ENCODE measurements at places on chromosomes 4 and X.

- DNase-seq, result no peak
Measured at GRCh38 chr4:84492290-84492689, 6.8 kb downstream of the NKX6-1 start.

GRCh38 chr4:183099537-183100297, 660 bp downstream of the WWC2 start:
- DNase-seq, result no peak

- peak; percentile 1 for DNase-seq
Measured at GRCh38 chrX:54495814-54496516, at the start of gene FGD1. FGD1 (minus strand) TSS chrX:54496234; CDS start chrX:54495432, 802 bp downstream.

DNA sequence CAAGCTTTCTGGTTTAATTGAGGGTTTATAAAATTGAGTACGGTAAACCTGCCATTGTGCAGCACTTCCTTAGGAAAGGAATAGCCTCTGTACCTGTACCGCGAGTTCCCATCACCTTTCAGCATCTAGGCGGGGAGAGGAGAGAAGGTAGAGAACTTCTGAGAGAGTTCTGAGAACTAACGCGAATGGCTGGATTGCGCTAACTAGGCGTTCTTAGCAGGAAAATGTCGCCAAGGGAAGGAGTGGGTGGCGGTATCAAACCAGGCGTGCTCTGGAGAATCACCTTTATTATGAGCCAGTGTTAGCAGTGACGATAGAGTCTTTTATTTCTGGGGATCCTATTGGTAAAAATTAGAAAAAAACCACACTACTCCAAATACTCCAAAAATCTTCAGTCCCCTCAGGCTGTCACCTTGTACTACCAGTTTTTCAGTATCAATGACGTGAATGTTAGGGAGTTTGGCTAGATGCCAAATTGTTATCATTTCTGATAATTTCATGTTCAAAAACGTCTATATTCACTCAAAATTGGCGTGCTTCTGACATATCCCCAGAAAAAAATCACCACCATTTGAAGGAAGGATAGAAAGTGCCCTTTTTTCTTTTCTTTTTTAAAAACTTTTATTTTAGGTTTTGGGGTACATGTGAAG, 1.4 kb downstream of the UGT8 start:
- no peak for DNase-seq

DNA sequence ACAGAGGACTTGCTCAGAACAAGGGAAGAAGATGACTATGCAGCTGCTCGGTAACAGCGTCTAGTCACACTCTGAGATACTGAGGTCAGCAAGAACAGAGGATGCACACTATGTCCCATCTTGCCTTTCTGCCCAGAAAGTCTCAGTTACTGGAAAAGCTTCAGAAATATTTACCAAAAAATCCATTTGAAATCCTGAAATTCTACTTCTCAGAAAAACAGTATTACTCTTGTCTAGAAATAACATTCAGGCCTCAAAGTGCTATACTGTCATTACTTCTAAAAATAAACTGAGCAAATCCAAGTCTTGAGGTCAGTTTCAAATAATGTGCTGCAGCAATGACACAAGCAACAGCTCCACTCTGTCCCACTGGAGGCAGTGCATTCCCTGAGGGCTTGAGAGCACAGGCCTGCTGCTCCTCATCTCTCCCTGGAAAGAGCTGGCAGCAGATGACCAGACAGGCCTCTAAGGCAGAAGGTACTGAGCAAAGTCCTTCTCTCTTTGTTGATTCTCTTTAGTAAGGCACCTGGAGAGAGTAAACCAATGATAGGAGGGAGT, 76.9 kb downstream of the CAMK2D start:
- DNase-seq, result no peak

DNA sequence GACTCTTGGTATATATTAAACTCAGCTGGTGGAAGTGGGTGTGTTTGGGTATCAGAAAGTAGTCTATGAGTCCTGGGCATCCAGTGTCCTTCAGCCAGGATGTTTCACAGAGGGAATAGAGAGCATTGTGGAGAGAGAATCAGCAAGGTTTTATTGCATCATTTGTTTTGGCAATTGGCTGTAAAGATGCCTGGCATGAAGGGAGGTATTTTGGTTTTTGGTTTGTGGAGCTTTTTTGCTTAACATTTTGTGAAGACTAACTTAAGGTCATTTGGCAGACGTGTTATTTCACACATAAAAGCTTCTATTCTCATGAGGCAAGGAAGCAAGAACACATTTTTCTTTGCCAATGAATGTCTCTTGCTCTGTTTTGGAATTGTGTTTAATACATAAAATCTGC, 71.1 kb downstream of the DCLK2 start:
- DNase-seq, result no peak

DNA sequence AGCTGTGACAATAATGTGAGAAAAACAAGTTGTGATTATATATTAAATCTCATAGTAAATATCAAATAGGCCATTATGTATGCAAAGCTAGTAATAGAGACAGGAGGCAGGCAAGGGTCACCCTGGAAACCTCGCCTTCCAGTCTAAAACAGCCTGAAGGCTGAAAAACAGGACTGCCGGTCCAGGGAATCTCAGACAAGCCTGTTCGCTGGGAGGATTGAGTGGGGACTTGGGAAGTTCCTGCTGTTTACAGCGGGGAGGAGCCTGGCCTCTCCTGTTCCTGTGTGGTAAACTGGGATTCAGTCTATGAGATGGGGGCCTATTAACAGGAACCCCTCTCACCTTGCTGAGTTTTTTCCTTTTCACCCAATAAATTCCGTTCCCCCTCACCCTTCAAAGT, 2317.3 kb downstream of the PCDH7 start:
- no peak for DNase-seq

GRCh38 chr4:149141391-149141790, 674.3 kb downstream of the IQCM start:
- no peak for DNase-seq

DNA sequence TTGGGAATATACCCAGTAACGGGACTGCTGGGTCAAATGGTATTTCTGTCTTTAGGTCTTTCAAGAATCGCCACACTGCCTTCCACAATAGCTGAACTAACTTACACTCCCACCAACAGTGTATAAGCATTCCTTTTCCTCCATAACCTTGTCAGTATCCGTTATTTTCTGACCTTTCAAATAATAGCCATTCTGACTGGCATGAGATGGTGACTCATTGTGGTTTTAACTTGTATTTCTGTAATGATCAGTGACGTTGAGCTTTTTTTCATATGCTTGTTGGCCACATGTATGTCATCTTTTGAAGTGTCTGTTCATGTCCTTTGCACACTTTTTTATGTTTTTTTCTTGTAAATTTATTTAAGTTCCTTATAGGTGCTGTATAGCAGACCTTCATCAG, 81.2 kb downstream of the ADAM29 start:
- DNase-seq, result no peak

GRCh38 chrX:77679144-77679543, 106.9 kb downstream of the ATRX start:
- DNase-seq, result no peak

- DNase-seq, result no peak
Measured at GRCh38 chrX:16873106-16873505, 2.9 kb upstream of the RBBP7 start.

DNA sequence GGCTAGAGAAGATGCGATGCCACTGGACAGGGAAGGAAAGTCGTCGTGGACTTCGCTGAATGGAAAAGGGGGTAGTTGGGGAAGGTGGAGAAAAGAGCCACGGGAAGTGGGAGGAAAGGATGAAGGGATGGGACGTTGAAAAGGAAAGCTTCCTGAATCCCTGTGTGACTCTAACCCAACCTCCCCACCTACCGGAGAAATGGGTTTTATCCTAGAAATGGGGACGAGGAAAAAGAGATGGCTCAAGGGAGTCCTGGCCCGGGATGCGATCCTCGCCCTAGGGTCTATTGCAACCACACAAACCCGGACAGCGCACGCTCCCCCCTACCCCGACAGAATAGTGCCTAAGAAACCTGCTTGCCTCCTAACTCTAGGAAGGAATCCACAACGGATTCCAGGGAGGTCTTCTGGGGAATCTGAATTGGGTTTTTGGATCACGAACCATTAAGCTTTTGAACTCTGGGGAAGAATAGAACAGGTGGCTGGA, 738 bp upstream of the TSPAN5 start:
- DNase-seq, result no peak

GRCh38 chrX:109372716-109373115, 109.2 kb downstream of the GUCY2F start:
- DNase-seq, result no peak

DNA sequence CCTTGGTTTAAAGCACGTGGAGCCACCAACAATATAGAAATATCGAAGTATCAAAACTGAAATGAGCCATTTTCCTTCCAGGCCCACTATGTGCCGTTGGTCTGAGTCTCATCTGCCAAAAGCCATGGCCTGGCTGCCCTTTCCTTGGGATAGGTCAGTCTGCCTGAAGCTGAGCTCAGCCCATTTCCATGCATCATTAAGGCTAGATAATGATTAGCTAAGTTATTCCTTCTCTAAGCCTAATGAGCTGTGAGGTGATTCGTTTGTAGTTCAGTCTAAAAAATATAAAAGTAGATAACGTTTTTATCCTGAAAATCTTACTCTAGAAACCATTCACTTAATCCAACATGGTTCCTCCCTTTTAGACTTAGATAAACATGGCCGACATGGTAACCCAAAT, 936.2 kb upstream of the LCORL start:
- DNase-seq, result no peak

DNA sequence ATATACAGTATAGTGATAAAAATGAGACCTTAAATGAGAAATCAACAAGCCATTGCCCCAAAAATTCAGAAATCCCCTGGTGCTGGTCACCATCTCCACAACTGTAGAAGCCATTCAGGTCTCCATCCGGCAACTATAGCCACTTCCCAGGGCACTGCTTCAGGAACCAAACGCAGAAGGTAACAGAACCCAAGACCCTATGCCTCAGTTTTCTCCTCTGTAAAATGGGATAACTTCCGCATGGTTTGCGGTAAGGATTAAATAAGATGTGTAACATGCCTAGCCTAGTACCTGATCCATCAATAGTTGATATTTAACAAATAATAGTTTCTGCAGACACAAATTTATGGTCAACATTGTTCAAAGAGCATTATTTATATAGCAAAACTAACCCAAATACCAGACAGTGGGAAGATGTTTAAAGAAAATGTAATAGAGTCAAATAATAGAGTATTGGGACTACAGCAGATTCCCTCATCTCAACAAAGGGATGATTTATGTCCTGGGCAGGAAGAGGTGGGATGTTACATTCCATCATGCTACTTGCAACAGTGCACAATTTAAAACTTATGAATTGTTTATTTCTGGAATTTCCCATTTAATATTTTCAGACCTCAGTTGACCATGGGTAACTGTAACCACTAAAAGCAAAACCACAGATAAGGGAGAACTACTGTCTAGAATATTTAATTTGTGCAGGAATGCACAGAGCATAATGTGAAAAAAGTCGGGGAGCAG, 30.0 kb downstream of the IRF2 start:
- no peak for DNase-seq

GRCh38 chrX:8784162-8784561, 17.0 kb downstream of the FAM9A start:
- DNase-seq, result no peak

DNA sequence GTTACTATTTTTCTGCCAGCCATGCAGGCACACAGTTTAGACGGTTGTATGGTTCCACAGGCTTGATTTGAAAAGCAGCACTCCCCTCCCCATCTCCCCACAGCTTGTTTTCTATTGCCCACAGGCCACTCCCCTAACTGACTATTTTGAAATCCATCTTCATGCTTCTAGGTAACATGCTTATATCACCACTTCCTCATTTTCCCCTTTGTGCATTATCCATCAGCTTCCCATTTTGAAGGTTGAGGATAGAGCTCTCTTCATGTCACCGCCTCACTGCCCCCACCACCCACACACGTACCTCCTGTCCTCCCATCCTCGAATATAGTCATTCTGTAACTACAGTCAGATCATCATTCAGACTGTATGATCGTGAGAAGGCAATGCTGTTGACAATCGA, 224.7 kb downstream of the MID1 start:
- DNase-seq, result no peak

GRCh38 chr4:20809812-20810211, 109.6 kb downstream of the PACRGL start:
- no peak for DNase-seq

Measured in stimulated activated CD8-positive, alpha-beta memory T cell treated with anti-CD3 and anti-CD28 coated beads, Interleukin-15, amount 100 ng/mL, for 1 hour (primary cell).